NCI-H2081 treated with DMSO at 0.1 percent for 48 hours (cell line): ENCODE measurements at places on chromosomes 11 and 22.

GRCh38 chr11:71064702-71065515 lies 187.5 kb downstream of the SHANK2 start:
- DNase-seq, result no peak

GRCh38 chr11:46978005-46978491 lies 41.5 kb downstream of the CSTPP1 start:
- DNase-seq, result no peak

DNA sequence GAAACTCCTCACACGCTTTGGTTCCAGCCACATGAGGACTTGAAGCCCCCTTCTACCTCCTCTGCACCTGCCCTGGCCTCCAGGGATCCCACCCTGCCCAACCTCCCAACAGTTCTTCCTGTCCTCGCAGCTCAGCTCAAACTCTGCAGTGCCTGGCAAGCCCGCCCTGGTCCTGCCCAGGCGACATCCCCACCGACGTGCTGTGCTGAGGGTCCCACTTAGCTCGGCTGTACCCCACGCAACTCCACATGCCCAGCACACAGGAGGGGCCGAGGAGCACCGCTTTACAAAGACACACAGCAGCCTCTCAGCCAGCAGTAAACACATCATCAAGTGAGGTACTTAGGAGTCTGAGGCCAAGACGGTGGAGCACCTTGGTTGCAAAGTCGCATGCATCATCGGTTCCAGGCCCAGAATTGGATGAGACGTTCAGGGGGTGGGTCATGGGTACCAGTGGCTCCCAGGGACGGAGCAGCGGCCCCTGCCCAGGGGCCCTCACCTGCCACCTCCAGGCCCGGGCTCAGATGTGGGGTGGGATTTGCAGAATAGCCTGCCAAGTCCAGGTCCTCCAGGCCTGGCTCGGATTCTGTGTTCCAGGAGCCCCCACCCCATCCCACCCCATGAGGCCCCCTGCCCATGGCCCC lies 72.6 kb downstream of the CELSR1 start:
- DNase-seq, result no peak

- no peak for DNase-seq
Observed at GRCh38 chr11:82719361-82720105, 14.1 kb downstream of the FAM181B start.

GRCh38 chr11:10378362-10378761 lies 73.5 kb downstream of the ADM start:
- DNase-seq, result no peak
